ENCODE measurements at places on chromosomes 11 and 22.

- no peak for DNase-seq
Observed at GRCh38 chr11:62245271-62245753, 3.3 kb downstream of the SCGB1D2 start.

- no peak for DNase-seq
Observed at GRCh38 chr11:2179516-2179915, 7.9 kb upstream of the TH start.

DNA sequence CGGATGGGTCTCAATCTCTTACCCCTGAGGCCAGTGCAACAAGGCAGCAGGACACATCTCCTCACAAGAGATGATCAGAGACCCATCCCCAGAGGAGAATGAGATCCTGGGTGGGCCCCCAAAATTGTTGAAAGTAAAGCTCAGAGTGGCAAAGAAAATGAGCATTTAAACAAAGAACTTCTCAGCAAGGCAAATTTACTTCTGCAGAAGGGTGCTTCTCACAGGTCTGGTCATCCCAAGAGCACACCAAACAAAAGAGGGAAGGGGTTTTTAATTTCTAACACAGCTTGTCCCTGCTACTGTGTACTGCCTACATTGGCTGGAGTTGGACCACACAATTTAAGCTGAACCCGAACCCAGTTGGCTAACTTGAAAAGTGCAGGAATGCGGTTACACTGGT, 1628.6 kb upstream of the RAG2 start:
- DNase-seq, result no peak

DNA sequence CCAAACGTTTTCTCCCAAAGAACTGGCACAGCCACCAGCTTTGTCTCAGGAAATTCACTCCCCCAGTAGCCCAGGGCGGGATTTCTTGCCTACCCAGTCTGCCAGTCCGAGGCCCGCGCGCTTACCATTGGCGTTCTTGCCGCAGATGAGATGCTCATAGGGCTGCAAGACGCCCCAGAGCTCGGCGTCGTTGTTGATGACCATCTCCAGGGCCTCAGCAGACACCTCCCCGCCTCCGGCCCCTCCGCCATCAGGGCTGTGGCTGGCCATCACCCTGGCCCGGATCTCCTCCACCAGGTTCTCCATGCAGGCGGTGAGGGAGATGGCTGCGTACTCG, 1.3 kb downstream of the ABTB2 start:
- peak; percentile 6 for DNase-seq

DNA sequence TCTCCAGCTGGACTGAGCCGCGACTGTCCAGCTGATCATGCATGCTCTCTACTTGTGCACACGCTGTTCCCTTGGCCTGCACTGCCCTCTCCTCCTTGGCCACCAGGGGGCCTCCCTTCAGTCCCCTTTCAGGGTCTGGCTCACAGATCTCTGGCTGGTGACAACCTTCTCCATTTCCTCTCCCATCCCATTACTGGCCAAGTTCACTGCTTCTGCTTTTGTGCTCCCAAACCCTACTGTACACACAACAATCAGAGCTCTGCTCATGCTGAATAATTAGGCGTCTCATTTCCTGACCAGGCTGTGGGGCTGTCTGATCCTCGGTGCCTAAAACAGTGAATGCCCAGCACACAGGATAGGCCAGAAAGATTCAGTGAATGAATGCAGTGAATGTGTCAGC, 224.0 kb upstream of the NARS2 start:
- peak; percentile 3 for DNase-seq

GRCh38 chr22:46535876-46536536, 1.4 kb downstream of the CELSR1 start:
- DNase-seq, result no peak

- no peak for DNase-seq
Observed at GRCh38 chr11:133814588-133815100, 30.7 kb downstream of the SPATA19 start.

DNA sequence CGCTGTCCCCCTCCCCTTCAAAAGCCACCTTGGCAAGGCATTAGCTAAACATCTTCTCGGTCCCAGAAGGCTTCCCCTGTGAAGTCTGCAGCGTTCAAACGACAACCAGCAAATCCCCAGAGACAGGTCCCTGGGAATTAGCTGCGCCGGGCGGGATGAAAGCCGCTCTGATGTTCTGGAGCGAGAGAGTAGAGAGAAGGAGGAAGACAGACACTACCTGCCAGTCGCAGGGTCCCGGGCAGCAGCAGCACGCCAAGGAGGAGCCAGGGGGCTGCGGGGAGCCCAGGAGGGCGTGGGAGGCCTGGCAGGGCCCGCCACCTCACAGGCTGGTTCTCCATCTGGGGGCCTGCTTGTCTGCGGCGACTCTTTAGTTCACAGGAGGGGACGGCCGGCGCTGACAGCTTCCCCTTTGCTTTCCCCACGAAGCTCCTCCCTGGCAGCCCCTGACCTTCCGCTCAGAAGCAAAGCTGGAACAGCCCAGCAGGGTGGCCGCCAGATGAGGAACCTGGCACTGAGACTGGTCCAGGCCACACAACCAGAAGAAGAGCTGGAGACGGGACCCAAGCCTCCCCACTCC, at the start of gene NFAM1:
TSS of gene NFAM1 (minus strand) at position 384 of the 577 bp plus-strand sequence. CDS start at position 338, 46 bp downstream.
- DNase-seq, result no peak

Data from activated naive CD4-positive, alpha-beta T cell treated with Interleukin-2 at 50 U/mL for 16 hours (primary cell).